Fibroblast of skin of left quadriceps (primary cell): ENCODE measurements at places on chromosomes 2 and 18.

- no peak for DNase-seq
Measured at GRCh38 chr2:143231254-143231645, 102.0 kb downstream of the ARHGAP15 start.

- DNase-seq = no peak
Measured at GRCh38 chr18:29594493-29594892, 1417.6 kb upstream of the CDH2 start.

DNA sequence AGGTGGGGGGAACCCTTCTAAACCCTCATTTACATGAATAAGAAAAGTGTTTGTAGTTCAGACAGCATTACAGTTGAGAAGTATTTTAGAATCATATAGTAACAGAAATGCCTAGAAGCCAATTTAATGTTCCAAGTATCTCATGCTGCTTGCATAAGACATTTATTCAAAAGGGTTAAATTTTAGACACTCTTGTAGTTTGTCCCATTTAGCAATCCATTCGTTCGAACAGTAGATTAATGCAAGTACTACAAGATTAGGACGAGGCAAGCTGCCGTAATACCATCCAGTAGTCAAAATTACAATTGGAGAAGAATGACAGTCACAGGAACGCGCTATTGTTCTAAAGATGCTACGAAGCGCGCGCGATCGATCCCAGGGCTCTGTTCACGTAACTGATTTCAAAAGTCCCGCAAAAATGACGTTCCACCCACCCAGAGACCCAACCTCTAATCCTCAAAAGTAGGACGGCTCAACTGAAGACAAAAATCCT is 1.2 kb downstream of the TMEM237 start:
- peak; percentile 57 for DNase-seq

GRCh38 chr2:192696857-192697256 is 502.1 kb upstream of the TMEFF2 start:
- no peak for DNase-seq

GRCh38 chr2:73700131-73700611 is 37.0 kb downstream of the TPRKB start:
- DNase-seq = no peak

GRCh38 chr2:120924924-120925323 is 189.3 kb downstream of the GLI2 start:
- no peak for DNase-seq

DNA sequence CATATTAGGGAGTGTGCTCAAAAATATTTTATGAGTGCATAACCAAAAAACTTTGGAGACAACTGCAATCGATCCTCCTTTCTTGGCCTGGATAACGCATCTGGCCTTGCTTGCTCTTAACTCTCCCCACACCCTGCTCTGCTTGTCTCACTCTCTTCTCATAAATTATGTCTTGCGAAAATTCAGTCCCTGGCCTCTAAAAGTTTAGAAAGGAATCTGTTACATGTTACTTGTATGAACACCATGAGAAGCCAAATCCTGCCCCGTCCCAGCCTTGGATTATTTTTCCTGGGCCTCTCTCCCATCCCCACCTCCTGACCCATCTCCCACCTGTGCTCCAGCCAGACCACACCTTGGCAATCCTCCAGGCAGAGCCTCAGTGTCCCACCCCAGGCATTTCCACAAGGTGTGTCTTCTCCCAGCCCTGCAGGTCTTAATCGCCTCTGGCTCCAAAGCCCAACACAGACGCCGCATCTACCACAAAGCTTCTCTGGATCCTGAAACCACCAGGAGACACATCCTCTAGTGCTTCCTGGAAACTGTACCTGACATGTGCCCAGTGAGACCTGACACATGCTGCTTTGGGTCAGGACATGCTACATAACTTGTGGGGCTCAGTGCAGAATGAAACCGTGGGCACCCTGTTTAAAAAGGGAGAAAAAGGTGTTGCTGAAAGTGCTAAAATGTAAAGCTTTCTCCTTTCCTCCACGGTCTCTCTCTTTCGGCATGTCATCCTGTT is 99.6 kb upstream of the ST3GAL5 start:
- peak; percentile 55 for DNase-seq

DNA sequence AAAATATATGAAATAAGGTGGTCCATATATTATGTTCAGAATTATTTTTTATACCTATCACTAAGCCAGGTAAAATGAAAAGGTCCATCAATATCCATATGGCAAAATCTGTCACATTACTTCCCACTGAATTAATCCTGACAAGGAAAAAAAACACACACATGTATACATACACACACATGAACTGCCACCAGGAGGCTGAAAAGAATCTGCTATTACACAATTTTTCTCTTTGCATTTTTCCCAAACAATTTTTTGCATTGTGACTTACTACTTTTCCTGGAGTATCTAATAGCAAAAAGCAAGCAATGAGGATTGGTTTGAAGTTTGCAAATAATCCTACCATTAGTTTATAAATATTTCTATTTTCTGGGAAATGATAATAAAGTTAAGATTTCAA is 128.2 kb upstream of the CD226 start:
- DNase-seq = no peak

DNA sequence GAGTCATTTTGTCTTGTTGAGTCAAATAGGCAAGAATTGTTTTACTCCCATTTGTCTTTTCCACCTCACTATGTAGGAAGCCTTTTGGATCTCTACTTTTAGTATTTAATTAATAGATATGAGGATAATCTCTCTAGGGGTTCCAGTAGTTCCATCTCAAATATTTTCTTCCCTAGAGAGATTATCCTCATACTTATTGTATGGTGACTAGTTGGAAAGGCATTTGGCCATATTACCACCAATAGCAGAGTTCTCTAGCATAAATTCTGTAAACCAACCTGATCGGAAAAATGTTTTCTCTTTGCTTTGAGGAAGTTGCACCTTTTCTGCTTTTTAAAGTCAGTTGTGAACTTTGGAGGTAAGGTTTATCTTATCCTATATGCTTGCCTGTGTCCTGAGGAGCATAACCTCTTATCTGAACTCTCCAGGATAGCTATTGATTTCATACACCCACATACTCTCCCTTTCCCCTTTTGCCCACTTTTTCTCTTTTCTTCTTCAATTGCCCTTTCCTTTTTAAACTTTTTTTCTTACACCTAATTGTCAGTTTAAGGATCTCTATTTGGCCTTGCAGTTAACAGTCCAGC is 100.8 kb downstream of the GALNT1 start:
- no peak for DNase-seq

DNA sequence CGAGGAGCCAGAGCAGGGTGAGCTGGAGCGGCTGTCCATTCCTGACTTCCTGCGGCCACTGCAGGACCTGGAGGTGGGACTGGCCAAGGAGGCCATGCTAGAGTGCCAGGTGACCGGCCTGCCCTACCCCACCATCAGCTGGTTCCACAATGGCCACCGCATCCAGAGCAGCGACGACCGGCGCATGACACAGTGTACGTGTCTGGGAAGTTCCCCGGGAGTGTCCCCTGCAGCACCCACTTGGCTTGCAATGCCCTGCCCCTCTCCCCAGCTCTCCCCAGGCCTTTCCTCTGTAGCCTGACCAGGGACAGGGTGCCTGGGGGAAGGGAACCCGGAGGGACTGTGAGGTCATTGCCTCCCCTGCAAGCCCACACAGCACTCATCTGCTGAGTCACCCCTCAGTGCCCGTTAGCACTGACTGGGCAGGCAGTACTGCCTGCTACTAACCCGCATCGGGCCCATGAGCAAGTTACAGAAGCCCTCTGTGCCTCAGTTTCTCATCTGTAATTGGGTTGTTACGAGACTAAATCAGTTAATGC is 29.4 kb upstream of the GMPPA start:
- DNase-seq = no peak

- DNase-seq = no peak
Measured at GRCh38 chr2:204437408-204437807, 107.9 kb upstream of the PARD3B start.

- peak; percentile 74 for DNase-seq
Measured at GRCh38 chr18:49359732-49360444, 100.6 kb downstream of the DYM start.

- no peak for DNase-seq
Measured at GRCh38 chr2:47173986-47174732, 19.1 kb upstream of the STPG4 start.

- no peak for DNase-seq
Measured at GRCh38 chr2:48049371-48049770, 143.1 kb upstream of the FBXO11 start.

GRCh38 chr2:56177420-56178220 is 6.2 kb upstream of the CCDC85A start:
- DNase-seq = no peak

GRCh38 chr18:63997606-63998005 is 27.7 kb downstream of the SERPINB8 start:
- no peak for DNase-seq
